Vagina (tissue), 2 donors: ENCODE measurements at places on chromosomes 13 and 19. TPM values are rescaled to one million over a fixed set of nuclear protein-coding genes. Genes with fewer than 3 reads are reported as not detected.

The TMIGD2 gene
- total RNA-seq = not detected

- no peak for DNase-seq
Measured at GRCh38 chr13:46600943-46601311, 48.0 kb downstream of the LRCH1 start.

GRCh38 chr13:49527123-49527522 is 31.4 kb downstream of the PHF11 start:
- DNase-seq = no peak

The SLC10A2 gene
- not detected for total RNA-seq

The TSHZ3 gene
- 13.5 TPM for total RNA-seq

DNA sequence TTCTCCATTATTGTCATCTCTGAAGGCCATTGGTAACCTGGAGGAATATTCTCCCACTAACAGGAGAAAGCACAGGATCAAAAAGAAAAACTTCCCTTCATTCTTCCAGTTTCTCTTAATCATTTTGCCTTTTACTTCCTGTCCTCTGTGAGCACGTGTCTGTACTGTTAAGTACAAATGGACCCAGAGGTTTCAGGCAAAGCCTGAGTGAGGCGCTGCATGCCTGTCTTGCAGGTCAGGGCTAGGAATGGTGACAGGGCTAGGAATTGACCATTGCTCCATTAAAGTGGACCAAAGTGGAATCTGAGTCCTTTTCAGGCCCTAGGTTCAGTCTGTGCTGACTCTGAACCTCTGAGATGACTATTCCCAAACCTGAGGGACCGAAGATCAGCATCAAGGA is 326.7 kb downstream of the SHISA2 start:
- no peak for DNase-seq

The A1BG gene
- 48.9 TPM for total RNA-seq

The ZNF175 gene
- total RNA-seq = 8.1 TPM

The ELAVL3 gene
- 1.2 TPM for total RNA-seq

DNA sequence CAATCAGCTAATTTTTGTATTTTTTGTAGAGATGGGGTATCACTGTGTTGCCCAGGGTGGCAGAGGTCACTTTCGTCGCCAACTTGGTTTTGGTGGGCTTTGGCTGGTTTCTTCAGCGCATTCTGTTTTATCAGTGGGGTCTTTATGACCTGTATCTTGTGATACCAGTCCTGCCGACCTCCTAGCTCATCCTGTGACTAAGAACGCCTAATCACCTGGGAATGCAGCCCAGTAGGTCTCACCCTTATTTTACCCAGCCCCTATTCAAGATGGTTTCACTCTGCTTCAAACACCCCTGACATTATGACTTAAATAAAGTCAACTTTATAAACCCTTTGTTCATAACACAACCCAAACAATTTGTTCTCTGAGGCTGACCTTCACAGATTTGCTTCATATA is 3.0 kb upstream of the ZNF878 start:
- DNase-seq = no peak

DNA sequence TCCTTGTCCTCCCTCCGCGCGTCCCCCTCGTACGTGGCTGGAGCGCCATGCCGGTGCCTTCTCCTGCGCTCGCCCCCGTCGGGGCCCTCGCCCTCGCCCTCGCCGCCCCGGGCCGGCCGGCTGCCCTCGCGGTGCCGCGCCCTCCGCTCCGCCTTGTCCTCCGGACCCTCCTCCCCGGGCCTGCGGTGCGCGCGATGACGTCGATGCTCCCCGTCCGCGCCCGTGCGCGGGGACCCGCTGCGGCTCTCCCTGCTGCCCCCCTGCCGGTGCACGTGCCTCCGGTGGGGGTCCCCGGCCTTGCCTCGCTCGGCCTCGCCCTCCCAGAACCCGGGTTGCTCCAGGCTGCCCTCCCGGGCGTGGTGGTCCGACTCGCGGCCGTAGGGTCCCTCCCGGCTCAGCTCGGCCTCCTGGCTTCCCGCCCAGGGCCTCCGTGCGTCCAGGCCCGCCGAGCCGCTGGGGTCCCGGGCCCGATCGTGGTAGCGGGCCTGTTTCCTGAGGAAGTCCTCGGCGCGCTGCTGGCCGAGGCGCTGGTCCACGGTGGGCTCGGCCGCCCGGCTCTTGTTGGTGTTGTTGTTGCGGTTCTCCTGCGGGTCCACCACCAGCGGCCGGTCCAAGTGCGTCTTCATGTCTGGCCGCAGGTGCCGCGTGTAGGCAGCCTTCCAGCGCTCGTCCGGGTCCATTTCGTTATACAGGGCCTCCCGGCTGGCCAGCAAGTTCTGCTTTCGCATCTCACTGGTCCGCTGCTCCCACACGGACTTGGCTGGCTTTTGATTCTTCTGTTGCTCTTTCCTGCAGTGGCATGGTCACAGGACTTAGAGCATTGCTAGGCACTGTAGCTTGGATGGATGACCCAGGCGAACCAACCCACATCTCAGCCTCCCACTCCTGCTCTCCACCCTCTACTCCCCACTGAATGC is 148.6 kb downstream of the IER2 start:
- no peak for DNase-seq

DNA sequence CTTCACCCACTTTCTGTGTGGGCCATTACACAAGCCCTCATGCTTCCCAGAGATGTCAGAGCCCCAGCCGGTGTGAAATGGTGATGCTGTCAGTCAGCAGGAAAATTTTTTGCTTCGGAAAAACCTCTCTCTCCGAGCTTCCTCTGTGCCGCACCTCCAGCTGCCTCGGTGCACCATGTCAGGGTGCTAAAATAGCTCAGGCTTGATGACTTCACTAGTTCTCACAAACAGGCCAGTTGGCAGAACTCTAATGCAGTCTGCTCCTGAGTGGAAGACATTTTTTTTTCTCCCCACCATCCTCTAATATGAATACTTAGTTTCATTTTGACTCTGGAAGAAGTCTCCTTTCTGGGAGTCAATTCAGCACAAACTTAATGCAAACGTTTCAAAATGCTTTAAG is 71.3 kb downstream of the KLF12 start:
- DNase-seq = no peak

GRCh38 chr13:101763191-101763590 is 310.7 kb downstream of the ITGBL1 start:
- DNase-seq = no peak

GRCh38 chr19:39474139-39474620 is 6.5 kb upstream of the TIMM50 start:
- DNase-seq = no peak

DNA sequence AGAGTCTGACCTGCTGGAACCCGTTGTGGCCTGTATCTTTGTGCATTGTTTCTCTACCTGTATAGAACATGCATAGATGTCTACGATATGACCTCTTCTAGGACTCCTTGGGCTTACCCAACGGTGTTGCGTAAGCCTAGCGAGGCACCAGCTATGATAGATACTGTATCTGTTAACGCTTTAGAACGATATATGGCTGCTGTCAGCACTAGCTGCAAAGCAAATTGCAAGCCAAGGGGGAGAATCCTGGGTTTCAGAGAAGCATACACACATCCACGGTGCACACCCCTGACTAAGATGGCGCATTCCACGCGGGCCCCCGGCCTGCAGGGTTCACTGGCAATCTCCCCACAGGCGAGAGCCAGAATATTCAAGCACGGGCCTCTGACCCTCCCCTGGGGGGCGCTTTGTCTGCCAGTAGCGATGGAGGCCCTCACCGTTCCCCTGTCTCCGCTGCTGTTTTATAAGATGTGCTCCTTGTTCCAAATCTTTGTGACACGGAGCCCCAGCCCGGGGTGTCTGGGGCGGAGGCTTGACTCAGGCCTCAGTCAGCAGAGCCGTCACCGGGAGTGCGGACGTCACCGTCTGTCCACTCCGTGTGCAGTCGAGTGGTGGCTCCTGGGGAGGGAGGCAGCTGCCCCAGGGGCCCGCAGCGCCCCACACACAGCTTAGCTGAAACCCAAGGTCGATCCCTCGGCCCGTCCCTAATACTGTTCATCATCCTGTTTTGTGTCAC is 12.9 kb upstream of the RPS15 start:
- DNase-seq = no peak

GRCh38 chr19:44552324-44552723 is 22.8 kb upstream of the CEACAM20 start:
- DNase-seq = no peak

GRCh38 chr13:73339086-73339485 is 280.3 kb downstream of the KLF5 start:
- no peak for DNase-seq

DNA sequence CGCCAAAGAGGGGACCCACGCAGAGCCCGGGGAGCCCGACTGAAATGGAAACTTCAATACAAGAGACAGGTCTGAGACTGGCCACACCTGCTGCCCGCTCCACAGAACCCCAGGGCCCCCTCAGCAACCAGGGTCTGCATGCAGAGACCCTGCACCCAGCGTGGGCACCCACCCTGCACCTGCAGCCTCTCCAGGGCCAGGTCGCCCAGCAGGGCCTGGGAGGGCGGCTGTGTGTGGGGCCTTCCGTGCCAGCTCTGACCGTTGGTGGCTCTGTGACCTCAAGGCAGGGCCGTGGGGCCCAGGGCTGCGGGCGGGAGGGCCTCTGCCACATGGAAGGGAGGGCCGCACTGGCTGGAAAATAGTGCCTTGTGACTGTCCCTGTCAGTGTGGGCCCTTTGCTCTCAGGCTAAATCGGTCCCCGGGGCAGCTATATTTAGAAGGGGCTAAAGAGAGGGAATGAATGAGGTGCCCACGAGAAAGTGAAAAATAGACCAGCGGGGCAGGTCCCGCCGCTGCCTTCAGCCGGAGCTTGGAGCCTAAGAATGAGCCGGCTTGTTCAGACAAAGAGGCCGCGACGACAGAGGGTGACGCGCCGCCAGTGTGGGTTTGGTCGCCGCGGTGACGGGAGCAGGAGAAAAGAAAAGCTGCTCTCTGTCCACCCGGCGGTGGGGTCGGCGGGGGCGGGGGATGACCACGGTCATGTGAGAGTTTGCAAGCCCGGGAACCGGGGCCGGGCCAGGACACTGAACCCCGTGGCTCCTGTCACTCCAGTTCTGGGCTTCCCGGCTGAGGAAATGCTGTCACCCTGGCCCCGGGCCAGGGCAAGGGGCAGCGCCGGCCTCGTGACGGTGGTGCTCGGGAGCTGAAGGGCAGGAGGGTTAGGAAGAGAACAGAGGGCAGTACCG is 70.5 kb downstream of the GADD45B start:
- DNase-seq = no peak

DNA sequence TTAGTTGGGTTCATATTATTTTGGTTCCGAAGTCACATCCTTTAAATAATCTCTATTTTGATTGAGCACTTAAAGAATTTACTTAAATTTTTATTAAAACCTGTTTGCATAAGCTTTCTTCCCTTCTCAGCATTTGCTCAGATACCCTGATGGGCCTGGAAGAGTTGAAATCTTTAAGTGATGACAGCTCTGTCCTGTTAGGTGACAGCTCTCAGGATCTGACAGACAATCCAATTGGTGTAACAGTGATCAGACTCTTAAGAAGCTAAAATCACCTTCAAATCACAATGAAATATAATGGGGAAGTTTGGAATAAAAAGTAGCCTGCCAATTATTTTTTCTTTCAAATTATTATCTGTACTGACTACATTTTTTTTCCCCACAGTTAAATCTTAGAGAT is 284.4 kb downstream of the LMO7 start:
- no peak for DNase-seq

DNA sequence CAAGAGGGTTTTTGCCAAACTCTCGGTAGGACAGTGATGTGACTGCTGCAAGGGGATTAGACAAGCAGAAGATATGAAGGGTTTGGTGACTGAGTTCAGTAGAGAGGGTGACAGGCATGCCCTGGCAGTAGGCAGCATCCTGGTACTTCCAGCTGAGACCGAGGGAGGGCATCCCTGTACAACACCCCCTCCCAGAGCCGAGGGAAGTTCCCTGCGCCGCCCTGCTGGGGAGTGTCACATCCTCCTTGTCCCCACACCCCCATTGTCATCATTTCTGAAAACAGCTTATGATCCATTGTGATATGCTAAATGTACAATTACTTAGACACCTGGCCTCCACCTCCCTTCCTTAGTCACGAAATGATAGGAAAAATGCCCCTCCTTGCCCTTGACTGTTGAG is 14.6 kb downstream of the ZNF544 start:
- DNase-seq = no peak

- DNase-seq = no peak
Measured at GRCh38 chr19:22526661-22527272, 104.6 kb upstream of the ZNF98 start.

The ZNF665 gene
- total RNA-seq = 1.5 TPM

The ZNF324B gene
- 4.2 TPM for total RNA-seq

The TSSK6 gene
- total RNA-seq = 0.98 TPM

- no peak for DNase-seq
Measured at GRCh38 chr13:73198991-73199411, 140.2 kb downstream of the KLF5 start.

DNA sequence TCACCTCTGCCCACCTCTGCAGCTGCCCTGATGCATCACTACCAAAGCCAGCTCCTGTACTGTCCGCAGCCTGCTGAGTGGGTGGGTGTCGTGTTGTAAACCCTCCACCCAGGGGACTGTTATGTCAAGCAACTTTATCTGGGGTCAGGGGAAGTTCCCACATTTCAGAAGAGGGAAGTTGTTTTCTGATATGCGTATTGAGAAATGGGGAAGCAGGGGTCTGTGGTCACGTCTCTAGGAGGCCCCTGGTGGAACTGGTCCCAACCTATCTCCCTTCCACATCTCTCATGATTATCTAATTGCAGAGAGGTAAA is 31.2 kb downstream of the CLEC17A start:
- DNase-seq = no peak

DNA sequence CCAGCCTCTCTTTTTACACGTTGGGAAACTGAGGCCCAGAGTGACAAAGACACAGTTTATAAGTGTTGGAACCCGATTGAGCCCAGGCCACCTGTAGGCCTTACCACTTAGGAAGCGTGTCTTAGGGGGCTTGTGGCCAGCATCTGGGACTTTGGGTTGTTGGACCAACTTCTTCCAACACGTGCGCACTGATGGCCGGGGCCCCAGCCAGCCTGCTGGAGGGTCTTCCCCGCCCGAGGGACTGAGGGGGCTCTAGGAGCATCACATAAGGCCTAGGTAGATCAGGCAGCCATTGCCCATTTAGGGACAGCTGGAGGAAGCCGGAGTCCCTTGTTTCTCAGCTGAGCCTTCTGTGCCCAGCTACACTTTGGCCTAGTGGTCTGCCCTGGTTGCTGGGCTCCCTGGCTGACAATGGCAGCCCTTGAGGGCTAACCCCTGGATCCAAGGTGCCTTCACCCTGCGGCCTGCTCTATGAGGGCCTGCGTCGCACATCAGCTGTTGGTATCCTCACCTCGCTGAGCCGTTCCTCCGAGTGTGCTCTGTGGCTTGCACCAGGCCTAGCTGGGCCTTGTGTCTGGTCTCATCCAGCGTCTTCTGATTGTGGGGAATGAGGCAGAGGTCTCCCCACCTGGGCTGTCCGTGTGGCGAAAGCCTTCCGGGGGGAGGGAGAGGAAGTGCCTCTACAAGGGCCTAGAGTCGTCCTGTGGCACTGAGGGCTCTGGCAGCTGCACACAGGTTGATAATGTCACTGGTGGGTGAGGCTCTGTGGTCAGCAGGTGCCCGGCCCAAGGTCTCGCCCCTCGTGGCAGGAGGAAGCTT is 1.2 kb downstream of the RAB11B start:
- no peak for DNase-seq

DNA sequence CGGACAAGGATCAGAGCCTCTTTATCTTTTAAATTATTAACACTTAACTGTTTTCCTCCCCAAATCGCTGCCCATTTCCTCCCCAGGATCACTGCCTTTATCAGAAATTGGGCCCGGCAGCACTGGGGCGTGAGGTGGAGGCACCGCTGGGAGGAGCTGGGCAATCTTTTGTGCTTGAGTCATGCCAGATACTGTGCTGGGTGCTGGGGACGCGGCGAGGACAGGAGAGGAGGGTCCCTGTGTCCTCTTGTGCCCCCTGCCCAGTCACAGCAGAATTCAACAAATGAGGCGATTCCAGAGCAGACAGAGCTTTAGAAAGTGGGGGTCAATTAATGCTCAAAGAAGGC is 347.8 kb downstream of the ZNF536 start:
- DNase-seq = no peak
